AG09319 (cell line): ENCODE measurements at places on chromosomes 3 and 15.

DNA sequence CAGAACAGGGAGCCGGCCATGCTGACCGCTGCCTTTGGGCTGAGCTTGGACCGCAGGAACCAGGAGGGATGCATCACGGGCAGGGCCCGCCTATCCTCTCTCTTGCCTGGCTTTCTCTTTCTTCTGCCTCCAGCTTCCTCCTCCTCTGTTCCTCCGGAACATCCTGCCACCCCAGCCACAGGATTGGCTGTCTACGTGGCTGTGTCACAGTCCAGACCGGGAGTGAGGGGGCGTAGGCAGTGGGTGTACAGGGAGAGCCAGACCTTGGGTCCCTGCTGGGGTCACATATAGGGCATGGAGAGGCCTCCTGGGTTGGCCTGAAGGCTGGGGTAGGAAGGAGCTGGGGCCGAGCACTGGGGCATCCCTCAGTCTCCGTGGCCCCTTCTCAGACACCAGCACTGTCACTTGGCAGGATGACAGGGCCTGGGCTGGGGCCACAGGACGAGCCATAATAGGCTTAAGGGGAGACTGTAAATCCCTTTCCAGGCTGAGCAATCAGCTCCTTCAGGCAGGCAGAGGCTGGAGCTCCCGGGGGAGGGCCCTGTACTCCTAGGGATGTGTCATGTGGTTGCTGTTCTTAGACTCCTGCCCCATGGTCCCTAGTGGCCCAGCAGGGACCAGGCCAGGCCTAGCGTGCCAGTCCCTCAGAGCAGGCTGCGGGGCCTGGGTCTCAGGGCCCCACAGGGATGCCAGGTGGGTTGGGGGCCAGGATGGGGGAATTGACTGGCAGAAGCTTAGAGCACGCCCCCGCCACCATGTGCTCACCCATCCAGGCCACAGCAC, 25.4 kb downstream of the LINGO1 start:
- DNase-seq = no peak

GRCh38 chr3:197511853-197512635, 43.7 kb downstream of the BDH1 start:
- no peak for DNase-seq

DNA sequence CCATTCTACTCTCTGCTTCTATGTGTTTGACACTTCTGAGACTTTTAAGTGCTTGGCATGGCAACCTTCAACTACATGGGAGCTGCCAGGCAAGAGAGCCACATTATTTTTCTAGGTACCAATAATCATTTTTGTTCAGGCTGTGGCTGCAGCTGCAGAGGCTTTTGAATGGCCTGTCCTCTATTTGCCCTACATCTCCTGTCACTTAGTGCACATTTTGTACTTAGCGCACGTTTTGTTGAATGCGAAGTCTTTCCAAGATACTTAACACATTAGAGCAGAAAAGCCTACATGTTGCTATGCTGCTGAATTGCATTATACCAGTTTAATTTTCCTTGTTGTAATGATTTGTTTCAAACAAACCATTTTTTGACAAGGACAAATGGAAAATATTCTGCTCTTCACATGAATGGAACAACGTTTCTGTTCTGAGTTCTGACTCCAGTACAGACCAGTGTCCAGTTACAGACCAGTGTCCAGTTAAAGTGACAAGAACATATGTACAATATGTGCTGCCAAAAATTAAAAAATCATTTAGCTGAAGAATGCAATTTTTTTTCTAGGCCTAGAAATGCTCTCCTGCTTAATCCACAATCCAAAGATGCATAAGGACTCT, 113.9 kb downstream of the ABI3BP start:
- no peak for DNase-seq

DNA sequence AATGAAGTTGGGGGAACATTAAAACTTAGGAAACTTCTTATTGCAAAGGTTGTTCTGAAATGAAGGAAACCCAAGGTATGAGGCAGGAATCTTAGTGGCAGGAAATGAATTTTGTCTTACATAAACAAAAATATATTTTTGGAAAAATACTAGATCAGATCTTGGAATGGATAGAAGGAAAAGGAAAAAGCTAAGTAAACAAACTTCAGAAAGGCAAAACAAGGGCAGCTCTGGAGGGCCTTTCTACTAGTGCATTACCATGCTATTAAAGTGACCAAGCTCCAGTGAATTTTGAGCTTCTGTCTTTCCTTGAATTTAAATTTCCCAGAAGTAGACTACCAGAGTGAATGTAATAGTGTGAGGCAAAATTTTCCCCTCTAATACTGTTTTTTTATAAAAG, 13.6 kb downstream of the ARL6 start:
- DNase-seq = no peak

DNA sequence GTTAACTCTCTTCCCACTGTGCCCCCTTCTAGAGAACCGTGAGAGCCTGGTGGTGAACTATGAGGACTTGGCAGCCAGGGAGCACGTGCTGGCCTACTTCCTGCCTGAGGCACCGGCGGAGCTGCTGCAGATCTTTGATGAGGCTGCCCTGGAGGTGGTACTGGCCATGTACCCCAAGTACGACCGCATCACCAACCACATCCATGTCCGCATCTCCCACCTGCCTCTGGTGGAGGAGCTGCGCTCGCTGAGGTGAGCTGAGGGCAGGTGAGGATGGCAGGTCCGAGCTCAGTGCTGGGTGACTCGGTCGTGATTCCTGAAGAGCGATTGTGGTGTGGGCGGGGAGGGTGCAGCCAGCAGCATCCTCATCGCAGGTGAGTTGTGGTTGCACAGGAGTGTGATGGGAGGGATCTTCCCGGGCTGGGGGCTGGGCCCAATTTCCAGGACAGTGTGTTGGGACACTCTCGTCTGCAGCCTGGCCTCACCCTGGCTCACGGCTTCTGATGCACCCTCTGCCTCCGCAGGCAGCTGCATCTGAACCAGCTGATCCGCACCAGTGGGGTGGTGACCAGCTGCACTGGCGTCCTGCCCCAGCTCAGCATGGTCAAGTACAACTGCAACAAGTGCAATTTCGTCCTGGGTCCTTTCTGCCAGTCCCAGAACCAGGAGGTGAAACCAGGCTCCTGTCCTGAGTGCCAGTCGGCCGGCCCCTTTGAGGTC, 8.0 kb downstream of the MCM2 start:
- DNase-seq = no peak
